Gastroesophageal sphincter (tissue), 4 donors: ENCODE measurements at places on chromosomes 3 and 15. TPM values are rescaled to one million over a fixed set of nuclear protein-coding genes. Genes with fewer than 3 reads are reported as not detected.
A peak's percentile ranks its signal among the peaks of the same experiment; 100 is the strongest.

The NIT2 gene
- 39.7 TPM for total RNA-seq

The NAA80 gene
- 6.9 TPM for total RNA-seq

The EIF4G1 gene
- total RNA-seq: 431 TPM

The GOLGA6L1 gene
- not detected for total RNA-seq

The HRG gene
- total RNA-seq: not detected

The C3orf85 gene
- total RNA-seq: not detected

The PSTPIP1 gene
- 7.5 TPM for total RNA-seq

DNA sequence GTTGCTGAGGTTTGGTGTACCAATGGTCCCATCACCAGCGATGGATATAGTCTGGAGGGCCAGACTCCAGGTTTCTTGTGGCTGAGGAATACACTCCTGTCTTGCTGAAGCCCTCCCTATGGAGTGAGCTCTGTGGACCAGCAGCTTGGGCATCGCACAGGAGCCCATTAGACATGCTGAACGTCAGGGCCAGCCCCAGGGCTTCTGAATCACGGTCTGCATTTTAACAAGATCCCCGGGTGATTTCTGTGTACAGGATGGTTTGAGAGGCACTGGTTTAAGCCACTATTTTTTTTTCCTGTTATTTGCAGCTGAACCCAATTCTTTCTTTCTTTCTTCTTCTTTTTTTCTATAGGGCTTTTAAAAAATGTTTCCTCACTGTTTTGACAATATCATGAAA is 69.5 kb upstream of the XCR1 start:
- no peak for ATAC-seq

GRCh38 chr3:123405021-123405420 is 43.9 kb downstream of the ADCY5 start:
- no peak for ATAC-seq

DNA sequence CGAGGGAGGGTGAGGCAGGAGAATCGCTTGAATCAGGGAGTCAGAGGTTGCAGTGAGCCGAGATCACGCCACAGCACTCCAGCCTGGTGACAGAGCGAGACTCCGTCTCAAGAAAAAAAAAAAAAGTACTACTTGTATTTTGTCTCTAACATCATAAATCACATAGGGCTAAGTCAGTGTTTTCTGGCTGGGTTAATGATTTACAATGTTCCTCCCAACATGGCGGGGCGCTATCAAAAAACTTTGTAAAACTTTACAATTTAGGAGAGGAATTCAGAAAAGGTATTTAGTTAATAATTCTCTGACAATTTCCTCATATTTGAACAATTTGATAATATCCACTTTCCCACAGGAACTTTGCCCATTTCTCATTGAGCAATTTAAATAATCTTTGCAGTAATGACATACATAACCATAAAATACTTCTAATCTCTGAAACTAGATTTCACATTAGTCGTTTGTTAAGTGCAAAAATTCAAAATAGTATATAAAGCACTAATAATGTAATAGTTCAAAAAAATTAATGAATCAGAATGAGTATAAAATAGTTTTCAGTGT is 26.6 kb upstream of the B3GNT5 start:
- ATAC-seq: no peak

DNA sequence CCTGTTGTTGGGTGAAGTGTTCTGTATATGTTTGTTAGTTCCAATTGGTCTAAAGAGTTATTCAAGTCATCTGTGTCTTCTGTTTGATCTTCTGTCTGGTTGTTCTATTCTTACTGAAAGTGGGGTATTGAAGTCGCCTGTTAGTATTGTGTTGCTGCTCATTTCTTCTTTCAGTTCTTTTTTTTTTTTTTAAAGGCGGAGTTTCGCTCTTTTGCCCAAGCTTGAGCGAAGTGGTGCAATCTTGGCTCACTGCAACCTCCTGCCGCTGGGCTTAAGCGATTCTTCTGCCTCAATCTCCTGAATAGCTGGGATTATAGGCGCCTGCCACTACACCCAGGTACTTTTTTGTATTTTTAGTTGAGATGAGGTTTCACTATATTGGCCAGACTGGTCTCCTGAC is 23.5 kb downstream of the PFN2 start:
- ATAC-seq: no peak

GRCh38 chr3:117752984-117753717 is 1043.6 kb downstream of the TUSC7 start:
- no peak for ATAC-seq

GRCh38 chr3:129316248-129317013 is 37.8 kb downstream of the HMCES start:
- ATAC-seq: peak; percentile 49

DNA sequence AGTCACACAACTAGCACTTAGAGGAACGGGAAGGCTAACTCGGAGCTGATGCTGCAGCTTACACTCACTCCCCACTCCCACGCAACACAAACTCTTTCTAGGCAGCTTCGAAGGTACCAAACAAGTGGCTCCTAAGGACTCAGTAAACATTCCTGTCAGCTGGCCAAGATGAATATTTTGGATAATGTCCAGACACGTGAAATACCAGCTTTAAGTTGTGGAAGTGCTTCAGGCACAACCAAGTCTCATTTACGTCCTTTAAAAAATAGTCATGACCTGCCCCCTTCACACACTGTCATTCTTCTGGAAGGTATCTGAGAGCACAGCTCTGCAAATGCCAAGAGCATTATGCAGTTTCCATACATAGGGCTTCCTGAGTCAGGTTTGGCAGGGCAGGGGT is 1005.9 kb upstream of the CFAP20DC start:
- no peak for ATAC-seq

- ATAC-seq: peak; percentile 65
These were observed 133.8 kb upstream of the MCTP2 start for GRCh38 chr15:94097552-94097951.

GRCh38 chr3:114639171-114639570 is 345.3 kb downstream of the TIGIT start:
- ATAC-seq: no peak

DNA sequence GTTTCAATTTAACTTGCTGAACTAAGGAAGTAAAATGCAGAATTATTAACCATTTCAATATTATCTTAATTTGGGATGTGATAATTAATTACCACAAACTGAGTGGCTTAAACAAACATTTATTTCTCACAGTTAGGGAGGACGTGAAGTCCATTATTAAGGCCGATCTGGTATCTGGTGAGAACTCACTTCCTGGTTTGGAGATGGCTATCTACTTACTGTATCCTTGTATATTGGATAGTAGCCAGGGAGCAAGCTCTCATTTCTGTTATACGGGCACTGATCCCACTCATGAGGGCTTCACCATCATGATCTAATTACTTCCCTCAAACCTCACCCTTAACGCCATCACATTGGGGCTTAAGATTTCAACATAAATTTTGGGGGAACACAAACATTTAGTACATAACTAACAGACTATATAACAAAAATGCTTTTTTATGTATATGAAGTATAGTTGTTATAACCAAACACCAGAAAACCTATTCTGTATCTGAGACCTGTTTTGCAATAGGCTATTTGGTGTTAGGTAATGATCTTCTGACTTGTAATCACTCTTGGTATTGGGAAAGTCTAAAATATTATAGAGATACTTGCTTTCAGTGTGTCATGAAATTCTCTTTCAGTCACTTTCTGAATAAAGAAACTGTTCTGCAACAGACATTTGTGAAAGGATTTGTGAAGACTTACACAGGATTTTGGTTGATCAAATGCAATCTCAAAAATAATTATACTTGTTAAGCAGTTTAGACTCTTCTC is 4.7 kb upstream of the KPNA4 start:
- no peak for ATAC-seq

DNA sequence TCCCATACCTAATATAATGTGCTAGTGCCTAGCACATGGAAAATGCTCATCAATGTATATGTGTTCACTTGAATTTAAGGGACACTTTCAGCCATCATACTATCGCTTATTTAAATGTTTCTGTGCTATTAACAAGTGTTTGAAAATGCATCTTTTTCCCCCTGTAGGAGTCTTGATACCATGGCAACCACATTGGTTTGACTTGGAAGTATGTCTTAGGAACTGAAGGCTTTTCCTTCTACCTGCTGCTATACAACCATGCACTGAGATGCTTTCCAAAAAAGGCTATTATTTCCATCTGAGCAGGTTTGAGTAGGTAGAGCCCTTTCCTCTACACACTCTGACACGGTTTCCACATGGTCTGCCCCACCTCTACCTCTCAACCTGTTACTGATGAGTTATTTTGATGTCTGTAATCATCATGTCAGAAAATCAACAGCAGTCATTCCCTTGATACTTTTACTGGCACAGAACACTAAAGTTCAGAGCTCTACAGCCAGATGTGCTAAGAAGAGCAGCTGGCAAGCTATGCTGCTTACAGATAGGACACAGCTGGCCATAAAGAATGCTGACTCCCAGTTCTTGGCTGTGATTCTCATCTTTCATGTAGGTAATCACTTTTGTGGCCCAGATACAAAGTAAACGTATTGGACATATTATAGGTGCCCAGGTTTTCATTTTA is 59.3 kb downstream of the RYR3 start:
- no peak for ATAC-seq

DNA sequence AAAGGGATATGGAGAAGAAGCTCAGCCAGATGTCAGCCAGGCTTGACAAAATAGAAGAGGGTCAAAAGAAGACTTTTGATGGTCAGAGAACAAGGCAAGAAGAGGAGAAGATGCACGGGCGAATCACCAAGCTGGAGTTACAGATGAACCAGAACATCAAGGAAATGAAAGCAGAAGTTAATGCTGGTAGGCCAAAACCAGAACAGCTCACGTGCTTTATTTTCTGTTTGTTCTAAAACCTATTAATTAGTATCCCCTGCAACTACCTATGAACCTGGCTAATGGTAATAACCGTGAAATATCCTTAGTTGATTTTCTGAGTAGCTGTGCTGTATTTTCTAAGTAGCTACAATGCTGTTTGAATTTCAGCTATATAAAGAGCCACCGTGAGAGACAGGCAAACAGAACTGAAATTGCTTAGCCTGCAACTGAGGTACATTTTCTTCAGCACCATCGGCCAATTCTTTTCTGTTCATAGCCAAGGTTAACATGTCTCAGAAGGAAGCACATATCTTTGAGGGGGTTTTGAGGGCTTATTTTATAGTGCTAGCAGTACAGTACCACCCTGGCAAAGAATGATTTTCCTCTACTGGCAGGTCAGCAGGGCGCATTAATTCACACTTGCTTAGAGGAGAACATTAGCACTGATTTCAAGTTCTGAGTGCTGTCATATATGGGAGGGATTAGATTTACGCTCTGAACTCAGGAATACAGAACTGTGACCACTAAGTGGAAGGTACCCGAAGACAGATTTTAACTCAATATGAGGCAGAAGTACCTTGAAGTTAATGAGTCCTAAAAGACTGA is 78.9 kb downstream of the FAM81A start:
- ATAC-seq: no peak

GRCh38 chr3:141436180-141436579 is 50.6 kb upstream of the RASA2 start:
- no peak for ATAC-seq

DNA sequence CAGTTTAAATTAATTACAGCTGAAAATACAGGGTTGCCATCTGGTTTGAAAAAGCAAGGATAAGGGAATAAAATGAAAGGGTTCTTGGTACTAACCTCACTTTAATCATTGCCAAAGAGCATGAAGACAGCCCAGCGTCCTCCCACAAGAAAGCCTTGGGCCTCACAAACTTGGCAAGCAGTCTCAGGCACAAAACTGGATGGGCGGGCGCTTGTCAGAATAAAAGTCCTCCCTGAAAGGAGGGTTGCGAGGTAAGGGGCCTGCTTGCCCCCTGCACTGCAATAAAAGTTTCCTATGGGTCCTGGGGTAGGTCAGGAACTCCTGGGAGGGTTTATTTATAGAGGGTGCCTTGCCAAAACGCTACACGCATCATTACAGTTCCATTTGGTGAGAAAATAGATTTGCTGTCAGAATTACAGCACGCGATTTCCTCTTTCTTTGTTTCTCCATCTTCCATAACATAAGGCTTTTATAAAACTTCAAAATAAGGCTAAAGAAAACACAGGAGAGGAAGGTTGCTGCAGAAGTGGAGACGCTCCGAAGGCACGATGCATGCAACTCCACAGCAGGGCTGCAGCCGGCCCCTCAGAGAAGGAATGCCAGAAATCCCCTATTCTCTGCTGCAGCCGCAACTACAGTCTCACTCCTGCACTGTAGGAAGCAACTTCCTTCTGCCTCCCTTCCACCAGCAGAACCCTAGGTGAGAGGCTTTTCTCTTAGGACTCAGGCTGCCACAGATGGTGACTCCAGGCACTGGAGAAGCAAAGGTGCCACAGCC is 61.3 kb downstream of the VGLL4 start:
- ATAC-seq: peak; percentile 76

DNA sequence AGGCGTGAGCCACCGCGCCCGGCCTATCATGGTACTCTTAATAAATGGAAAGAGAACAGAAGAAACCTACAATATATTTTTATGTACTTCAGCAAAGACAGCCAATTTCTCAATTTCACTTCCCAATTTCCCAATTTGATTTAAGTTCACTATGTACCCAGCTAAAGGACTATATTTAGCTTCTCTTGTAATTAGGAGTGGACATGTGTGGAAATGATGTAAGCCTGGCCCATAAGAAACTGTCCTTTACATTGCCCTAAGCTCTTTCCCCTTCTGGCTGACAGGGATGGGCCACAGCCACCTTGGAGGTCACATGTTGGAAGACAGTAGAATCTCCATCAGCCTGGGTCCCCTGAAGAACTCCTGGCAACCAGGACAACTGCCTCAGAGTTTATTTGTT is 6.2 kb downstream of the TMEM39A start:
- peak; percentile 70 for ATAC-seq

- no peak for ATAC-seq
These were observed 164.6 kb upstream of the ICE2 start for GRCh38 chr15:60643555-60643954.

GRCh38 chr3:14676881-14677280 is 1.9 kb downstream of the C3orf20 start:
- no peak for ATAC-seq

- ATAC-seq: peak; percentile 86
These were observed 18.1 kb upstream of the SLC22A13 start for GRCh38 chr3:38247366-38248035.

GRCh38 chr3:125022206-125022605 is 33.6 kb downstream of the HEG1 start:
- no peak for ATAC-seq

DNA sequence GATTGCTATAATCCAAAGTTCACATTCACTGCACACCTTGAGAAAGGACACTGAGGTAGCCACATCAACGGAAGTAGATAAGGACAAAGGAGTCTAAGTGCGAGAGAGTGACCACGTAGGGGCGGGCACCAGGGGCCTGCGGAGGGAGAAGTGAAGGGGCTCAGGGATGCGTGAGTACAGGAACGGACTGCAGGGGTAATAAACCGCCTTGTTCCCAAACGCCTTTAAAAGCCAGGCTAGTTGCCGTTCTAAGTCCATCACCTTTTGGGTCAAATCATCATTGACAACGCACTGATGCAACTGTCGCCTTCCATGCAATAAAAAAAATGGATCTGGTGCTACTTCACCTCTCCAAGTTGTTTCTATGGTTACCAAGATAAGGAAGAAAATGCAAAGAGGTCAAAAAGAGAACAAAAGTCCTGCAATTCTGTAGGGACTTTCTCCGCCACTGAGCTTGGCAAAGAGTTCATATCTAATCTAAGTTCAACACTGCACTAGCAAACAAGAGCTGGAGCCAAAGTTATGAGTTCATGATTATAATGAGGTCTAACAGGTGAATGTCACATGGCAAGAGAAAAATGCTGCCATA is 32.6 kb upstream of the ATP11B start:
- no peak for ATAC-seq

GRCh38 chr15:48527517-48527916 is 118.0 kb downstream of the FBN1 start:
- ATAC-seq: no peak
